ENCODE measurements at places on chromosomes 5 and 9.

GRCh38 chr9:72300873-72301272 is 64.1 kb downstream of the ZFAND5 start:
- DNase-seq = no peak

DNA sequence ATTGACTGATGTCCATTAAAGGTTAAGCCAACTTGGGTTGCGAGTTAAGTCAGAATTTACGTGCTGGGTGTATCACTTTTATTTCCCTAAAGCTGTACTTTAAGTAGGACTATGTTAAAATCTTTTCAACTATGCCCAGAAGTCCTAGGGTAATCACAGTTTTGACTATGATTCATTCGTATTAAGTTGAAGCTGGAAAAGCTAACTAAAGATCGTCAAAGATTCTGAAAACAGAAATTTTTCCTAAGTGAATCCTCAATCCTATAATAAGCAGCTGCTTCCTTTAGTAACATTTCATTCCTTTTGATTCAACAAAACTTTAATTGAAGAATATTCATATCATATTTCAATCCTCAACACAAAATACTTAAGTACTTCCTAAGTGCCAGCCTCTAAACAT is 460.4 kb downstream of the ACTL7B start:
- DNase-seq = no peak

GRCh38 chr5:95884511-95884910 is 62.0 kb upstream of the GLRX start:
- DNase-seq = no peak

DNA sequence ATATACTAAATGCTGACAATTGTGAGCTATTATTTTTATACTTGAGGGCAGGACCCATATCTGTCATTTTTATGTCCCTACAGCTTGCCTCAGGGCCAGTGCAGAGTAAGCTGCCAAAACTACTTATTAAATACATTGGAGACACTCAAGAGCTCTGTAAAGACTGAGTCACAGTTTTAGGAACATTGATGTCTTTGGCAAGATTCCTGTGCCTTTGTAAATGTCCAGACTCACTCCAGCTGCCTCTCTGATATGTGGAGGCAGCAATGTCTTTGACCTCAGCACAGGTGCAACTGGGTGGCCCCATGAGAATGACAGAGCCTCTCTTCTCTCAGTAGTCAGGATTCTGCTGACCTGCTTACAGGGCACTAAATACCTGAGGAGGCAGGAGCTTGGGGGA is 363.2 kb downstream of the OSTF1 start:
- no peak for DNase-seq

DNA sequence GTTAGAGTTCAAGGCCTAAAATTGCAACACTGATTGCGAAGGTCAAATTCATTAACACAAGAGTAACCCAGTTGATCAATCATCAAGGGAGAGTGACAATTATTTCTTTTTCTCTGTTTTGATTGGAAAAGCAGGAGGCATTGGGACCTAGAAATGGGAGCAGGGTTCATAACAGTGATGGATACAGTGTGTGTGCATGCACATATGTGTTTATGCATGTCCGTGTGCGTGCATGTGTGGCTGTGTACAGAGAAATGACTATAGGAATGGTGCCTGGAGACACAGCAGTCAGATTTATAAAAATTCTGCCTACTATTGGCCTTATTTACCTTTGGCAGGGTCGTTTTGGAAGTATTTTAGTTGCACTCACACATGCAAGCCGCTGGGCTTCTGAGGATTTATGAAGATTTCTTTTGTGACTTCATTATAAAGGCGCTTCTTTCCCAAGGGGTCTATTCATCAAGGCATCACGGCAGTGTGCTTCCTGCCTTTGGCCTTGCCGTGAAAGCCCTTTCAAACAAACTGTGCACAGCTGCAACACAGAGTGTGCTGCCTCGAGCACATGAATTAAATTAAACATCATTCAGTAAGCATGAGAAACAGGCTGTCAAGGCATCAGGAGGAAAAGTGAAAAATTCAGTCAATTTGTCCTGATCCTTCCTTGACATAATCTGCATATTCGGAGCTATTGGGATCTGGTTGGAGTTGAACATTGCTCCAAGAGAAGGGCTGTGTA is 122.8 kb upstream of the PUM3 start:
- DNase-seq = no peak

DNA sequence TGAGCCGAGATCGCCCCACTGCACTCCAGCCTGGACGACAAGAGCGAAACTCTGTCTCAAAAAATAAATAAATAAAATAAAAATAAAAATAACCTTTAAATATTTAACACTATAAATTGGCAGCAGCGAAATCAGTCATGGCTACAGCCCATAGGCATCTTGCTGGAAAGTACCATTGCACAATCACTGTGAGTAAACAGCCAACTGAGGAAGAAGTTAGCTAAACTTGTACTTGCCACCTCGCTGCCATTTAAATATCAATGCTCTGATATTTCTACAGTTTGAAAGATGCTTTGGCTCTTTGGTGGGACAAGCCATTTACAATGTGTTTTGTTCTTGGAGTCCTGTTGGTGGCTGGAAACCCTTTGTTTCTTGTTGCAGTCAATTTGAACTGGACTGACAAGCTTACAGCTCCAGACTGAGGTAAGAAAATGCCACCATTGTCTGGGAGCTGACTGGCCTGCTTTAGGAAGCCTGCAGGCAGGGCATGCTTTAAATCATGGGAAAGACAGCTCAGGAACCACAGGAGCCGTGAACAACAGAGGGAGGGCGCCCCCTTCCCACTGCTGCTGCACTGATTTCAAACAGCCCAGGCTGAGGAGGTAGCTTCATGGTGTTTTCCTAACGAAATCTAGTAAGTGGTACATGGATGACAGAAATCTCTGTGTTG is 322.8 kb upstream of the RFX3 start:
- no peak for DNase-seq

DNA sequence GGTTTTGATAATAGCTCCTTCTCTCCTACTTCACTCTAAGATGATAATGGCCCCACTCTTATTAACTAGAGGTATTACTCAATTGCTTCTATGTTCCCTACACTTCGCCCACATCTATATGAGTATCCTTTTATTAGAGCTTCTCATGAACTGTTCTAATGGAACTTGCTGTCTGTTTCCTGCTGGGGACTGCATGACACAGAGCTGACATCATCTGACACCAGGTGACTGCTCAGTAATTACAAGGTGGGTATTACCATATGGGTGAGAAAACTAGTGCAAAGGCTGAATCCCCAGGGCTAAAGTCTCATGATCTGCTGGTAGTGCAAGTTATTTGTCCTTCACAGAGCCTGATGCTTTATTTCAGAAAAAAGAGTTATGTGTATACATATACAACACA is 146.2 kb upstream of the PLCXD3 start:
- DNase-seq = no peak

Measured in T-cell (primary cell).